ENCODE measurements at places on chromosomes 2 and 18.

GRCh38 chr2:188204824-188205223 lies 86.8 kb upstream of the GULP1 start:
- DNase-seq: no peak

DNA sequence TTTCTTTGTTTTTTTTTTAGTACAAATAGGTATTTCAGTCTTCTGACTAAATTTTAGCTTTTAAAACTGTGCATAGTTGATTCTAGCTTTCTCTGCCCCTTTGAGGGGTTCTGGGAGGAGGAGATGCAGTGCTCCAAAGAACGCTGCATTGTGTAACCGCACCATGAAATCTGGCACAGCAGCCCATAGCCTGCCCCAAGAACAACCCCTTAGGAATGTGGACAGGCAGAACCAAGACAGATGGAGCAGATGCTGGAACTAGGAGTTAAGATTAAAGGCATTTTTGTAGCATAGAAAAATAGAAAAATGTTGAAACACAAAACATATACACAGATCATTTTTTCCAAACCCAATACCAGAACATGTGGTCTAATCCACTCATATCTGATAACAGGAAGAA lies 187.5 kb downstream of the SCG2 start:
- DNase-seq: no peak

DNA sequence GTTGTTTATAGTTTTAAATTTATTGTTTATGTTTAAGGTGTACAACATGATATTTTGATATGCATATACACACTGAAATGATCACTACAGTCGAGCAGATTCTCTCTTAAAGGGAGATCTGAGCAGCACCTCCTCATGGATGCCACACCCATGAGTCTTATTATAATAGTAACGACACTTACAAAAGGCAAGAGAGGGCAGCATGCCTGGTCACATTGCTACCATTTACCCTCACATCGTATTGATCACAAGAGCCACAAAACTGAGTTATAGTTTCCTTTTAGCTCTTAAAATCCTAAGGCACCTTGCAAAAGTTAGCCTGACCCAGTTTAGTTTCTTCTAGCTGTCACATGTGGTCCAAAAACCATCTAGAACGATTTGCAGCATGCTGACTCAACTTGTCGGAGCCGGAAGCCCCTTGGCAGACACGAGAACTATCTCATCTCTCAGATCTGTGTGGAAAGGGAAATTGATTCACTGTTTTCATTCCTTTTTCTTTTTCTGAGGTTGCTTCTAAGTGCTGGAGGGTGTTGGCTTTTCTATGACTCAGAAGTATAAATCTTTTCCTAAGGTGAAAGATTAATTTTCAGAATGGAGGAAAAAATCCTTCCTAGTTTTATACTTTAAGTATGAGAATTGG lies 85.3 kb downstream of the CDC42EP3 start:
- DNase-seq: peak; percentile 78

GRCh38 chr2:22499082-22499839 lies 885.7 kb upstream of the KLHL29 start:
- DNase-seq: no peak

GRCh38 chr2:176082824-176083751 lies 674 bp downstream of the EVX2 start:
- no peak for DNase-seq

DNA sequence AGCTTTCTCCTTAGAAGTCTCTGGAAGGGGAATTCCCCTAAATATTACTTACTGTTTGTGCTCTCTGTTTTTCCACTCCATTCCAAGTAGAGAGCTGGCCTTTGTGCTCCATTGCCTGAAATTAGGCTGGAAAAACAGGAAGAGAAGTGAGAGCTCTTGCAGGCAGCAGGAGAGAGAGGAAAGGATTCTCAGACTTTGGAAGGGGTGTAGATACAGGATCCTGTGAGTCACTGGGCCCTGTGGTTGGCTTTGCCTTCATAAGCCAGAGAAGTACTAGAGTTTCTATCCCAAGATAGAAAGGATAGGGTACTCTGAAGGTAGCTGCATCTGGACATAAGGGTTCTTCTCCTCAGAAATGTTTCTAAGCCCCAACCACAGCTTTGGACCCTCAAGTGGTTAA lies 188.9 kb downstream of the CMPK2 start:
- no peak for DNase-seq

GRCh38 chr2:15544227-15544626 lies 16.9 kb downstream of the NBAS start:
- no peak for DNase-seq

DNA sequence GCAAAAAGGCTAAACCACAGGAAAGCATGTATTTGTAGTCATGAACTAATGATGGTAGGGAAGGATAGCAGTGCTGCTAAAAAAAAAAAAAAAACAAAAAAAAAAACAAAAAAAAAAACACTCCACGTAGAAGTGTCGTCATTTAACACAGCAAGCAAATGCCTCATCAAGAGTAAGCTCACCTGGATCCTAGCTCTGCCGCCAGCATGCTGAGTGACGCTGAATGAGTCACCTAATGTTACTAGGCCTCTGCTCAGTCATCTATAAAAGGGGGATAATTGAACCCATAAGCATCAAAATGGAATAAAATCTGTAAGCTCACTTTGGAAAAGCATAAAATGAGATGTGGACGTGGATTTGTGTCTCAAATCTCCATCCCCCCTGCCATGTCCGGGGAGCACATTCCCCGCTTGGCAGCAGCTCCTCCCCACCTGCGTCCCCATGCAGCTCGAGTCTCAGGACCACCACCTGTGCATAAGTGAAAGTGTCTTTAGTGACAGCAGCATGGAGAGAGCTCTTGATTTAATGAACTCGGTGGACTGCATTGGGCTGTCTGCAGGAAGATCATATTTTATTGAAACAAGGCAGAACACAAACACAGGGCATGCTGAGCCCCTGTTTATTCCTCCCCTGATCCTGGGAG lies 427.5 kb downstream of the LRATD1 start:
- no peak for DNase-seq

DNA sequence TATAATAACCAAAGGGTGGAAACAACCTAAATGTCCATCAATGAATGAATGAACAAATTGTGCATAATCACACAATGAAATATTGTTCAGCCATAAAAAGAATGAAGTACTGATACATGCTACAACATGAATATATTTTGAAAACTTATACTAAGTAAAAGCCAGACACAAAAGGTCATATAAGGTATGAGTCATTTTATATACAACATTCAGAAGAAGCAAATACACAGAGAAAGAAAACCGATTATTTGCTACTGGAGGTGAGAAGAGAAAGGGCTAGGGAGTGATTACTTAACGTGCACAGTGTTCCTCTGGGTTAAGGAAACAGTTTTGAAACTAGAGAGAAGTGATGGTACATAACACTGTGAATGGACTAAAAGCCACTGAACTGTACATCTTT lies 105.3 kb downstream of the GORASP2 start:
- DNase-seq: no peak

GRCh38 chr2:127638361-127639110 lies 7.4 kb upstream of the GPR17 start:
- DNase-seq: no peak

- peak; percentile 90 for DNase-seq
Measured at GRCh38 chr2:240136013-240136670, at the start of gene COPS9. COPS9 (minus strand) TSS chr2:240136305; CDS start chr2:240136284, 21 bp downstream.

GRCh38 chr2:217746808-217747207 lies 256.0 kb downstream of the TNS1 start:
- no peak for DNase-seq

DNA sequence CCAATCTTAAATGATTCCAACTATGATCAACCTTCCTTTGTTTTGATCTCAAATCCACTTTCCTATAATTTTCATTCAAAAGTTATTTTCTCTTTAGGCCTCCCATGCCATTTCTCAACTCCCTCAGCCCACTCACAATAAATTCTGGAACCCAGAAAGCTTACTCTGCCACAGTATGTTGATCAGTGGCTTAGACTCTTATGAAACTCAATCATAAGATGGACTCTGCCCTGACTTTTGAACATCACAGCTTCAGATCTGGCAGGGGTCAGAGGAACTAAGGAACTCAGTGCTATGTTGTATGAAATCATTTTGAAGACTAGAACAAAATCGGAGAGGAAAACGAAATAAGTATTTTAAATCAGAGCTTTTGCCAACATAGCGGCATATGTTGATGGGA lies 59.8 kb upstream of the LGALSL start:
- no peak for DNase-seq

DNA sequence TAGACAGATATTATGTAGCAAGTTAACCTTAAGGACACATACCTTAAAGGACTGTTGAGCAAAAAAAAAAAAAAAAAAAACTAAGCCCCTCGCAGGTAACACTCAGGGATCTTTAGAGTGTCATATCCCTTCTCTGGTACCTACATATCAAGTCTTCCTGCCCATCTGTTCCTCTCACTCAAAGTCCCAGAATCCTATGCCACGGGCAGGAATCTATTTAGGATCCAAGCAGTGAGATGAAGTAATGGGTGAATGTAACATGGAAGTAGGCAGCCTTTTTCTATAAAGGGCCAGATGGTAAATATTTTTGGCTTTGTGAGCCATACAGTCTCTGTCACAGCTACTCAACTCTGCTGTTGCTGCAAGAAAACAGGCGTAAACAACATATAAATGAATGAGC lies 496.7 kb downstream of the STK39 start:
- DNase-seq: no peak

DNA sequence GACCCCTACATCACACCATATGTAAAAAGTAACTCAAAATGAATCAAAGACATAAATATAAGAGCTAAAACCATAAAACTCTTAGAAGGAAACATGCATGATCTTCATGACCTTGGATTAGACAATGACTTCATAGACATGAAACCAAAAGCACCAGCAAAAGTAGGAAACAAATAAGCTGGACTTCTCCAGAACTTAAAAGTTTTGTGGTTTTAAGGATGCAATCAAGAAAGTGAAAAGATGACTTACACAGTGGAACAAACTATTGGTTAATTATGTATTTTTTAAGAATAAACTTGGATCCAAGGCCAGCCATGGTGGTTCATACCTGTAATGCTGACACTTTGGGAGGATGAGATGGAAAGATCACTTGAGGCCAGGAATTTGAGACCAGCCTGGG lies 150.2 kb downstream of the GALNT1 start:
- DNase-seq: no peak

- no peak for DNase-seq
Measured at GRCh38 chr2:48829569-48829968, 74.0 kb upstream of the LHCGR start.

DNA sequence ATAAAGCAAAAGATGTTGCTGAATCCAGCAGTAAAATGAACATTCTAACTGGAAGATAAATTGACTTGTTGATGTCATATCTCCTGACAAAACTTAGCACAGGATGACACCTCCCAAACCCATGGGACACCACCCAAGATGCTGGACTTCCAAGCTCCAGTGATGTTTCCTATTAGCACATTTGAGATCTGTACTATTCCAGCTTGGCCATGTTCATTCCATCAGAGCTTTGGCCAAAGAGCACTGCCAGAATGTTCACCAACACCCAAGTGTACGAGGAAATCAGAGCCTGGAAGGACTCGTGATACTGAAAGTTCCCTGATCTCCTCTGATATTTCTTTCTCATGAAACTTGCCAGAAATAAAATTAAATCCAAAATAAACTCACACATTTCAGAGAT lies 44.7 kb downstream of the PID1 start:
- DNase-seq: no peak

GRCh38 chr2:152623076-152623740 lies 94.1 kb downstream of the PRPF40A start:
- DNase-seq: no peak

GRCh38 chr2:126890551-126891450 lies 7.9 kb upstream of the TEX51 start:
- no peak for DNase-seq

DNA sequence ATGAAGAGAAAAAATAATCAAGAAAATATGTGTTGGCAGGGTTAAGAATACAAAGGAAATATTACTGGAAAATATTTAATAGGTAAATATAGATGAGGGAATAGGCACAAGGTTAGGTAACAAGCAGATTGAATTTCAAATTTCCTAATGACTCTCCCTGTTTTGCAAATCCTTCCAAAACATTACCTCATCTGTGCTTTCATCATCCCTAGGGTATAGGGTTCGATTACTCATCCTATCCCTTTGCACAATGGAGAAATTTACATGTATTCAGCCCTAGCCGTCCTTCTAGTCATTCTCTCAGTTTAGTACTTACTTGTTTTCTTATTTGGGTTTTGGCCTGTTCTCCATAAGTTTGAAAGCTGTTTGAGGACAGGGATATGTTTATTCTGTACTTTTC lies 864.6 kb upstream of the FSHR start:
- DNase-seq: no peak

- peak; percentile 3 for DNase-seq
Measured at GRCh38 chr2:2901384-2902345, 476.0 kb downstream of the EIPR1 start.

- no peak for DNase-seq
Measured at GRCh38 chr18:34050661-34051060, 174.1 kb downstream of the NOL4 start.

DNA sequence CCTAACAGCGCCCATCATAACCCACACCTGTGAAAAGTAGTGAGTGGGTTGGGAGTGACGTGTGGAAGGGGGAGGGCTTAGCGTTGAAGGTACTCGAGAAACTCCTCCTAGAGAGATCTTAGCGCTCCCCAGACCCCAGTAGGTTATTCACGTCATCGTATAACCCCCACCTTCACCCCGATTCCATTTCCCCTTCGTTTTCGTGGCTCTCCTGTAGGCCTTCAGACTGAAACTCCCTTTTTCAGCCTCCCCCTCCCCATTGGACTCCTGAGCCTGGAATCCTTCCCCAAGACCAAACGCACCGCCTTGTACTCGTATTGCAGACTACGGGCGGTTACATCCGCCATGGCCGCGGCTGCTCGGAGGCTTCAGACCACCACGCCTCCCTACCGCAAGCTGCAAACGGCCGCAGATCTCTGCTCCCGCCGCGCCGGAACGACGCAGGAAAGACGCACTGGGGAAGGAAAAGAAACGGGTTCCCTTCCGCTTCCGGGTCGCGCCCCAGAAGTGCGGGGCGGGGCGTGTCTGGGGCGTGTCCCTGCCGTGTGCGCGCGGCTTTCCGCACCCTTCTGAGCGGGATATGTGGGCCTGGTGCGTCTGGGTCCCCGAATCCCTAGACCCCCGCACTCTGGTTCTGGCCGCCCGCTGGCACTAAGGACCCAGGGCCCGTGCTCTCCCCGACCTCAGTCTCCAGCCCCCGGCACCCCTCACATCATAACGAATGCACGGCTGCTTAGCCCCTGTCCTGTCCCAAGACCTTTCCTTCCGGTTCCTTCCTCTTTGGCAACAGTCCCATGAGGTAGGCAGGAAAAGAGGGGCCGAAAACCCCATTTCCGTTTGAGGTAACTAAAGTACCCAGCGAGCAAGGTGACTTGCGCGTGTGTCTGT lies at the start of gene SNRNP200:
Gene SNRNP200 (minus strand): TSS at position 456 of the 888 bp plus-strand sequence. CDS start 109 bp downstream, at position 347.
- peak; percentile 95 for DNase-seq

All from stimulated activated CD4-positive, alpha-beta T cell treated with anti-CD3 and anti-CD28 coated beads, Interleukin-15, amount 100 ng/mL, for 24 hours (primary cell).